ENCODE measurements at places on chromosomes 7 and 10.
A peak's percentile ranks its signal among the peaks of the same experiment; 100 is the strongest.

- no peak for DNase-seq
These were observed 2.9 kb upstream of the MLLT10 start for GRCh38 chr10:21531164-21531563.

DNA sequence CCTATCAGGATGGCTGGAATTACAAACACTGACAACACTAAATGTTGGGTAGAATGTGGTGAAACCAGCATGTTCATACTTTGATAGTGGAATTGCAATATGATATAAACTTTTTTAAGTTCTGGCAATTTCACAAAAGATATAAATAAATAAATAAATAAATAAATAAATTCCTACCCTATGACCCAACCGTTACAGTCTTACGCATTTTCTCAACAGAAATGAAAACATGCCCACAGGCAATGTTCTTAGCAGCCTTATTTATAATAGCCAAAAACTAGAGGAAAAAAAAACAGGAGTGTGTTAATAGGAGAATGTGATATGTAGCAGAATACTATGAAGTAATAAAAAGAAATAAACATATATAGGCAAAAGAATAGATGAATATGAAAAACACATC lies 318.9 kb downstream of the IPMK start:
- no peak for DNase-seq

DNA sequence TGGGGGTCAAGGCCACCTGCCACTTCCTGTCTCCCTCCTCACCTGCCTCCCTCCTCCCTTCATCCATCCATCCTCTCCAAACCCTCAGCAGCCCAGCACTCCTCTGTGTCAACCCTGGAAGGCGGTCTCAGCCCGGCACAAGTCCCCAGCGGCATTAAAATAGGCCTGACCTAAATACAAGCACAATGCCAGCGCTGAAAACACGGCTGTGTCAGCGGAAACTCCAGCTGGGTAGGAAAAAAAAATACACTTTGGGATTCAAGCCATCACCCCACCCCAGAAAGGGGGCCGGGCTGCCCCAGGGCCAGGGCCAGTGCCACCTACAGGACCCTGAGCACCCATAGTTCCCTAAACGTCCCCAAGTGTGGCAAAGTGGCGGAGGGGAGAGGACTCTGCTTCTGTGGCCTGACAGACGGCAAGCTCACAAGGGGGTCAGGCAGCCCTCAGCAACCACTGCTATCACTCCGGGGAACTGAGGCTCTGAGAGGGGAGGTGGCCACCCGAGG lies 22.7 kb upstream of the GTF2IRD1 start:
- DNase-seq, result no peak

DNA sequence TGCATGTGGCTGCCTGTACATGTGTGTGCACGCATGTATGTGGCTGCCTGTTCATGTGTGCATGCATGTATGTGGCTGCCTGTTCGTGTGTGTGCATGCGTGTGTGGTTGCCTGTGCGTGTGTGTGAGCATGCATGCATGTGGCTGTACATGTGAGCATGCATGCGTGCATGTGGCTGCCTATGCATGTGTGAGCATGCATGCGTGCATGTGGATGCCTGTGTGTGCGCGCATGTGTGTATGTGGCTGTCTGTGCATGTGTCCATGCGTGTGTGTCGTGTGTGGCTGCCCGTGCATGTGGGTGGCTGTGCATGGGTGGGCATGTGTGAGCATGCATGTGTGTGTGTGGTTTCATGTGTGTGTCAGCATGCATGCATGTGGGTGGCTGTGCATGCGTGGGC lies 218.3 kb downstream of the ELFN1 start:
- DNase-seq, result no peak

DNA sequence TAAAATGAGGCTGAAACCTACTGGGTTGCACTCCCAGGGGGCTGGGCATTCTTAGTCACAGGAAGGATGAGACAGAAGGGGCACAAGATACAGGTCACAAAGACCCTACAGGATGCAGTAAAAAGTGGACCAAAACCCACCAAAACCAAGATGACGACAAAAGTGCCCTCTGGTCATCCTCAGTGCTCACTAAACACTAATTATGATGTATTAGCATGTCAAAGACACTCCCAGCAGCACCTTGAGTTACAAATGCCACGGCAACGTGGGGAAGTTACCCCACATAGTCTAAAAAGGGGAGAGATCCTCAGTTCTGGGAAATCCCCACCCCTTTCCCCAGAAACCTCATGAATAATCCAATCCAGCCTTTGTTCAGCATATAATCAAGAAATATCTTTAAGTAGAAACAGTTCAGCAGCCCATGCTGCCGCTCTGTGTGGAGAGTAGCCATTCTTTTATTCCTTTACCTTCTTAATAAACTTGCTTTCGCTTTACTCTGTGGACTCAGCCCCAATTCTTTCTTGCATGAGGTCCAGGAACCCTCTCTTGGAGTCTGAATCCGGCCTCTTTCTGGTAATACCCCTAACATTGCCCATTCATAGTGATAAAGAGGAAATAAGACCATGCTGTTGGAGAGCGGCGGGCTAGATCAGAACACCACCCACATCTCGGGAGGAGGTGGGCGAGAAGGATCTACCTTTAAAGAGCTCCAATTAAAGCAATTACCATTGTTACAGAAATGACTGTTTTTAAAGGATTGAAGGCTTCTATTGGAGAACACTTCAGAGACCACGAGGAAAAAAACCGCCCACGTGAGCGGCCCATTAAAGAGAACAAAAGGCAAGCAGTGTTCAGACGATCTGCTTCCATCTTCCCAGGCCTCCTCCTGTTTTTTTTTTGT lies 170.9 kb downstream of the USP6NL start:
- peak; percentile 49 for DNase-seq

DNA sequence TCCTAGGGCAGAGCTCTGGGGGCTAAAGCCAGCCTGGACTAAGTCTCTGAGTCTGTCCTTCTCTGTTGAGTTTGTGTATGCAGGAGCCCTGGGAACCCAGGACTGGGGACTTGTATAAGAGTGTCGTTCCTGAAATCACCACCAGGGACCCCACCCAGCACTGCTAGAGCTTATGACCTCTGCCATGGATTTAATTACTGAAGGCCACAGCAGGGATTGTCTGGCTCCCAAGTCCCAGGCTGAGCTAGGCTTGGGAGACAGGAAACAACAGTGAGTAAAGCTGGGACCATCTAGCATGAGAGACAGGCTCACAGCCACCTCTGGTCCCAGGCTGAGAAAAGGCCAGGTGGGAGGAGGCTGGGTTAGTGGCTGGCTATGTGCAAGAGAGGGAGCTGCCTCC lies 1.4 kb upstream of the TSPAN15 start:
- no peak for DNase-seq

DNA sequence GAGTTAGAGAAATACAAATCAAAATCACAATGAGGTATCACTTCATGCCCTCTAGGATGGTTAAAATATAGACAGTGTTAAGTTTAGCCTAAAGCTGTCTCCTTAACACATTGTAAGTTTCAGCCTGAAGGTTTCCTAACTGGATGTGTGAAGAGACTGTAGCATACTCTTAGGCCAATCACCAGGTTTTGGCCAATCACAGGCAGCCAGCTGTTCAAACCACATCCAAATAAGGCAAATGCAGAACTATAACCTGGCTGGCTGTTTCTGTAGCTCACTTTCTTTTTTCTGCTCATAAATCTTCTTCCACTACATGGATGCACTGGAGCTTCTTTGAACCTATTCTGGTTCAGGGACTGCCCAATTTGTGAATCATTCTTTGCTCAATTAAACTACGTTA lies 19.7 kb downstream of the ESYT2 start:
- no peak for DNase-seq

- no peak for DNase-seq
These were observed 55.5 kb downstream of the TACR2 start for GRCh38 chr10:69361303-69361614.

- DNase-seq, result no peak
These were observed 242.3 kb upstream of the DKK1 start for GRCh38 chr10:52071814-52072213.

DNA sequence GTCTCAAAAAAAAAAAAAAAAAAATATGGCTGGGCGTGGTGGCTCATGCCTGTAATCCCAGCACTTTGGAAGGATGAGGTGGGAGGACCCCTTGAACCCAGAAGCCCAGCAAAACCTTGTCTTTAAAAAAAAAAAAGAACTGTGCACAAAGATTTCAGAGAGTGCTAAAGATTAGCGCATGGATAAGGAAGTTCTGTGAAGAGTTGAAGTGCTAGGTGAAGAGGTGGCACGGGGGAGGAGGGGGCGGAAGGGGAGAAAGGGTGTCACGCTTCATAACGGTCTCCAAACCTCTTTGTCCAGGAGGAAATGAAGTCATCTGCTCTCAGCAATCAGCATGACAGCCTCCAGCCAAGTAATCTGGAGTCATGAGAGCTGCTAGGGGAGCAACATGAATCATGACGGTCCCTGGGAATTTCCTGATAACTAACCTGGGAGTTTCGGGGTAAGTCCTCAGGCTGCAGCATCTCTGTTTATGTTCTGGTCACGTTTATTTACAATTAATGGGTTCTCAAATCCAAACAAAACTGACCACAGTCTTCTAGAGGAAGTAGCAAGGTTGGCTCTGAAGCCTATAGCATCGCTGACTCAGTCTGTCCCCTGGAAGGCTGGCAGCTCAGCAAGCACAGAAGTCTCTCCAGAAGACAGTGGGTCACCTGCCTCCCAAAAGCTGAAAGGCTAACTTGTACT lies 1.9 kb upstream of the PLAU start:
- DNase-seq, result no peak

DNA sequence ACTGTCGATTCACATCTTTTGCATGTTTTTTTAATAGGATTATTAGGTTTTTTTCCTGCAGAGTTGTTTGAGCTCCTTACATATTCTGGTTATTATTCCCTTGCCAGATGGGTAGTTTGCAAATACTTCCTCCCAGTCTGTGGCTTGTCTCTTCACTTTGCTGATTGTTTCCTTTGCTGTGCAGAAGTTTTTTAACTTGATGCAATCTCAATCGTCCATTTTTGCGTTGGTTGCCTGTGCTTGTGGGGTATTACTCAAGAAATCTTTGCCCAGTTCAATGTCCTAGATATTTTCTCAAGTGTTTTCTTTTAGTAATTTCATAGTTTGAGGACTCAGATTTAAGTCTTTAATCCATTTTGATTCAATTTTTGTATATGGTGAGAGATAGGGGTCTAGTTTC lies 95.4 kb downstream of the TBXAS1 start:
- no peak for DNase-seq

GRCh38 chr10:114703377-114704107 lies 45.5 kb upstream of the ABLIM1 start:
- DNase-seq, result no peak

DNA sequence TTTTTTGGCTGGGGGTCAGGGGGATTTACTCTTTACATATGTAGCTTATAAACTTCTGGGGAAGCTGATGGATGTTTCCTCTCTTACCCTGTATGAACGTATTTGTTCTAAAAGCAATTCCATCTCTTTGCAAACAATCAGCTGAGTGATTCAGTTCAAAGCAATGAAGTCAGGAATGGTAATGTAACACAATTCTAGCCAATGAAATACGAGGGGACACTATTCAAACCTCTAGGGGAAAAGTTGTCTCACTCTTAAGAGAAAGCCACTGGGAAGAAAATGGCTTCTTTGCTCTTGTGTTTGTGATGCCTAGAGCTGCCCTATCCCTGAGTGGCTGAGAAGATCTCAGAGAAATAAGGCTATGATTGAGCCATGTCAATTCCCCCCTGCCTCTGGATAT lies 134.8 kb upstream of the SEMA3C start:
- DNase-seq, result no peak

DNA sequence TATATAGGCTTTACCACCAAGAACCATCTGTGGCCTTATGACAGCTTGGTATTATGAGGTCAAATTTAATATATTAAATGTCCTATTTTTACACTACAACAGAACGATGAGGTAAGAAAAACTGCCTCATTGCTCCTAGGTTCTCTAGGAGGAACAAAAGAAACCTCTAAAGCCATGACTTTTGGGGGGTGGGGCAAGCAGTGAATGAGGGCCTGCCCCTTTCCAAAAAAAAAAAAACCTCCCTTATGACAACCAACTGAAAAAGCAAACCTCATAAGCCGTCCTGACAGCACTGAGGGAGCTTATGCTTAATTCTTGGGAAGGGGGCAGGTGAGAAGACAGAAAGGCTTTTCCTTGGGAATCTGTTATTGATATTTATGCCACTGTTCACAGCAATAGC lies 116.6 kb downstream of the KMT2E start:
- no peak for DNase-seq

DNA sequence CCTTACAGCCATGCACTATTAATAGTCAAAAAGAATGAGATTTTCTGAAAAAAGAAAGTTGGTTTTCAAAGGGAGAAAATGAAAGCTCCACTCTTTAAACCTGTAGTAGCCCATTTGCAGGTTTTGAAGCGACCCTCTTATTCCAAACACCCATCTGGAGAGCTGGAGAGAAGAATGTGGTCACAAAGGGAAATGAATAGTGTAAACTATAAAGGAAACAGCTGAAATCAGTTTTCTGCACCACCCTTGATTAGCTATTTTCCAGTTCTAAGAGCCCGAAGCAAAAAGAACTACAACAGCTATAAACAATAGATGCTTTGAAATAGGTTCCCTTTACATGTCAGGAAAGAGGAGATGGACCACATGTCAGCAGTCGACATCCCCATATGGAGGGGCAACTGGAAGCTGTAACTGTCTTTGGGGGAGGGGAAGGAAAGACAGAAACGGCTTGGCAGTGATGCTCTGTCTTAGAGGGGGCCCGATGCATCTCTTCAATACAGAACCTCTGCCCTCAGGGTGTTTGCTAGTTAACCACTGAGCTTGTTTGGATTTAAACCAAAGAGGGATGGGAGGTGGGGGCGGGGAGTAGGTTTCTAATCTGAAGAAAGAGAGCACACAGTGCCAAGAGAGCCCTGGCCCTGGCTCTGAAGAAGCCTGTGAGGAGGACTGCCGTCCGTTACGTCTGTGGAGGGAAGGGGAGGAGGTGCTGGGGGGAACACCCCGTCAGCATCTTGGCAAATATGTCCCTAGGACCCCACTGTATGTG lies 55.3 kb downstream of the CPVL start:
- DNase-seq, result no peak

DNA sequence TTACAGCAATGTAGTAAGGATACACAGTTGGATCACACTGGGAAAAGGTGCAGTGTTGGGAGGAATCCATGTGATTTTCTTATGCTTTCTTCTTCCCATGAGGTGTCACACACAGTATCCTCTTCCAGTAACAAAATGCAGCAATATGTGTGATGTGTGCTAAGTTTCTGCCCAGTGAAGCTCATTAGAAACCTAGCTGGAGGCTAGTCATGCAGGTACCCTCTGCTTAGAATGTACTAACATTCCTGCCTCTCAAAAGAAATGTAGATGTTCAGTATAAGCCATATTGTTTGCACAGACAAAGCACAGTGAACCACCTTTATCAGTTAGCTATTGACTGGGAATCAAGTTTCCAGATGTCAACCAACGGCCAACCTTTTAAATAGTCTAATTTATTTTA lies 12.9 kb upstream of the KCND2 start:
- DNase-seq, result no peak

- DNase-seq, result no peak
These were observed 4.8 kb downstream of the WDR86 start for GRCh38 chr7:151405056-151405455.

- DNase-seq, result no peak
These were observed 584.2 kb upstream of the MBL2 start for GRCh38 chr10:53356616-53357349.

- DNase-seq, result no peak
These were observed 88.8 kb upstream of the PDE1C start for GRCh38 chr7:32158751-32159745.

GRCh38 chr10:117112220-117112619 lies 25.9 kb downstream of the VAX1 start:
- no peak for DNase-seq

- no peak for DNase-seq
These were observed 559.7 kb downstream of the TCERG1L start for GRCh38 chr10:130751851-130752250.

- DNase-seq, result no peak
These were observed 46.3 kb upstream of the ZNF800 start for GRCh38 chr7:127438836-127439235.

GRCh38 chr7:132272763-132273371 lies 303.4 kb downstream of the PLXNA4 start:
- no peak for DNase-seq
